Naive thymus-derived CD8-positive, alpha-beta T cell (primary cell): ENCODE measurements at places on chromosomes 2 and 18.

DNA sequence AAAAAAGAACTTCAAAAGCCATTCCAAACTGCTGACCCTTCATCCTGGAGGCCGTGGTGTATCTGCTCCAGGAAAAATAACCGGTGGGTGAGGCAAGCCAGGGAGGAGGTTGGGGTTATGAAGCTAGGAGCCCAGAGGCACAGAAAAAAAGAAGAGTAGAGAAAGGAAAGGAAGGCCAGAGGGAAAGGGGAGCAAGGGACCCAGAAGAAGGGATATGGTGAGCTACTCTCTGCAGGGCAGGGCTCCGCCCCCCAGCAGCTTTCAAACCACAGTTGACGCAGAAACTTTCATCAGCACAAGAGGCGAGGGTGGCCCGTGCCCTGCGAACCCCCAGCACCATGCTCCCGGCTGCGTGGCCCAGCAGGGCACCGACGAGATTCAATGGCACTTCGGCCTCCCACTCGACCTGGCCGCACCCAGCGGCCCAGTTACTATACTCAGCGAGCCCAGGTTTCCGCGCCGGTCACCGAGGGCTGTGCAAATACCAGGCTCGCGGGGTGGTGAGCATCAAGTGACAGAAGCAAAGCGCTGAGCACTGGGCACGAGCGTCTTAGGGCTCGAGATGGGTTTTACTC is 665 bp downstream of the MCM6 start:
- H3K4me3 ChIP-seq, result peak overlapping the region; percentile 94
- peaks cover 42% of the 10 kb centered on the region for H3K4me1 ChIP-seq
- H3K36me3 ChIP-seq, result peaks cover 34% of the 10 kb centered on the region
- H3K27me3 ChIP-seq, result peaks cover 1% of the 10 kb centered on the region
- DNase-seq, result peak; percentile 81

GRCh38 chr2:217279140-217279539 is 419.3 kb upstream of the TNP1 start:
- no peak overlapping the region for H3K4me3 ChIP-seq
- H3K27me3 ChIP-seq, result no peaks in the 10 kb centered on the region
- no peak for DNase-seq
- H3K36me3 ChIP-seq, result no peaks in the 10 kb centered on the region
- H3K4me1 ChIP-seq, result no peaks in the 10 kb centered on the region

DNA sequence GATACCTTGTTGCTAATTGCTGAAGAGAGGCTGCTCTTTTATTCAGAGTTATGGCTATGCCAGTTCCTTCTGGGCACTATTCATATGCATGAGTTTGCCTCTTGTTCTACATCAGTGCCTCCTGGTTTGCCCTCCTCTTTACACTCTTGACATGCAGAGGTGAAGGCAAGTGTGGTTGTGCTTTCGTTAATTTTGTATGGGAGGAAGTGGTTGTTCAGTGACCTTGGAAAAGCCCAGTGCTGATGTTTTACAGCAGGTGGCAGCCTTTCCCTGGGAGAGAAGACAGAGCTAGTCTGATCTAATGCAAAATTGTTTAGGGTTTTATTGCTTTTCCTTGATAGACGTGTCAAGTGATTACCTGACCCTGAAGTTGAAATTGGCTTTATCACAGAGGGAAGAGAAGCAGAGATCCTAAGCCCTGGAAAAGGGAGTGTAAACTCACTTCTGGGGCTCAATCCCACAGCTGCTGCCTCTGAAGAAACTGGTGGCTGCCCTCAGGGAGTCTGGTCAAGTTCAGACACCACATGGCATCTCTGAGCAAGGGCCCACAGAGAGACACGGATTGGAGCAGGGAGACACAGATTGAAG is 30.5 kb upstream of the VPS54 start:
- H3K27me3 ChIP-seq, result no peaks in the 10 kb centered on the region
- H3K36me3 ChIP-seq, result no peaks in the 10 kb centered on the region
- DNase-seq, result peak; percentile 81
- peak overlapping the region; percentile 85 for H3K27ac ChIP-seq

DNA sequence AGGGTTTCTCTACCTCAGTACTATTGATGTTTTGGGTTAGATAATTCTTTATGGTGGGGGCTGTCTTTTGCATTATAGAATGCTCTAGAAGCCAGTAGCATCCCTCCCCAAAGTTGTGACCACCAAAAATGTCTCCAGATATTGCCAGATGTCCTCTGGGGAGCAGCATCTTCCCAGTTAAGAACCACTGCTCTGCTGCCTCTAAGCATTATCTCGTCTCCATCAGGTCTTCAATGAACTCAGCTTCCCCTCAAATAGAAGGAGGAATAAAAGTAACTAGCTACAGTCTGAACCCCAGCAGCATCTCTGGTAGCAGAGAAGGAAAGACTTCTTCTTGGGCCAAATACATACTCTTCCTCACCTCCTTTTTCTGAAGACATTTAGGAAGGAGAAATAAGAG is 244.1 kb downstream of the AGPS start:
- no peaks in the 10 kb centered on the region for H3K36me3 ChIP-seq
- DNase-seq, result no peak
- no peaks in the 10 kb centered on the region for H3K4me1 ChIP-seq
- peaks cover 11% of the 10 kb centered on the region for H3K27me3 ChIP-seq

GRCh38 chr2:230680463-230681170 is 32.0 kb upstream of the CAB39 start:
- peaks cover 32% of the 10 kb centered on the region for H3K4me1 ChIP-seq
- H3K4me3 ChIP-seq, result no peak overlapping the region
- H3K36me3 ChIP-seq, result no peaks in the 10 kb centered on the region
- no peak for DNase-seq
- no peak overlapping the region for H3K27ac ChIP-seq

DNA sequence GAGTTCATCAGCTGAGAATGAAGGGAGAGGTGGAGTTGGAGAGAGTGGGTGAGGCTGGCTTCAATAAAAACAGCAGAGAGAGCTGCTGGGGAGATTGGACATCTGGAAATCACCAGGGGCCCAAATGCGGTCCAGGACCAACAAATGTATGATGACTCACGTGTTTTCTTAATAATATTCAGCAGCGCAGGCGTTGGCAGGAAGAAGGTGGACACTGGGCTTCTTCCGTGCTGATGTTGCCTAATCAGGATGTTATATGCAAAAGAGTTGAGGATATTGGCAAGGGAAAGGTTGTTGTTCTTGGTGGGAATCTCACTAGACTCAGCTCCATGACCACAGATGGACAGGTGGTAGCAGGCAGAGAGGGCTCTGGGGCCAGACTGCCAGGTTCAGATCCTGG is 12.8 kb upstream of the PLA2R1 start:
- no peaks in the 10 kb centered on the region for H3K36me3 ChIP-seq
- no peaks in the 10 kb centered on the region for H3K27me3 ChIP-seq

DNA sequence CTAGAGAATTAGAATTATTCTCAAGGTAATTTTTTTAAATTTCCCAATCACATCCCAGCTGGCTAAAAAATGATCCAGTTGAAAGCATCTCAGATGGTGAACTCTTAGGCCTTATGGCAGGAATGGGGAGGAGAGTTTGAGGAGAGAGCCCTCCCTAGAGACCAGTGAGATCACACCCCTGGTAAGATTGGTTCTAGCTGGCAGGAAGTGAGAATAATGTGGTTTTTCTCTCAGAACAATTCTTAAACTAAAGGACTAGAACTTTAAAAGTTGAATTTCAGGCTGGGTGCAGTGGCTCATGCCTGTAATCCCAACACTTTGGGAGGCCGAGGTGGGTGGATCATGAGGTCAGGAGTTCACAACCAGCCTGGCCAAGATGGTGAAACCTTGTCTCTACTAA is 120.2 kb downstream of the MYO3B start:
- no peak overlapping the region for H3K4me3 ChIP-seq
- peaks cover 7% of the 10 kb centered on the region for H3K27me3 ChIP-seq
- no peak for DNase-seq
- no peak overlapping the region for H3K27ac ChIP-seq
- H3K36me3 ChIP-seq, result no peaks in the 10 kb centered on the region

DNA sequence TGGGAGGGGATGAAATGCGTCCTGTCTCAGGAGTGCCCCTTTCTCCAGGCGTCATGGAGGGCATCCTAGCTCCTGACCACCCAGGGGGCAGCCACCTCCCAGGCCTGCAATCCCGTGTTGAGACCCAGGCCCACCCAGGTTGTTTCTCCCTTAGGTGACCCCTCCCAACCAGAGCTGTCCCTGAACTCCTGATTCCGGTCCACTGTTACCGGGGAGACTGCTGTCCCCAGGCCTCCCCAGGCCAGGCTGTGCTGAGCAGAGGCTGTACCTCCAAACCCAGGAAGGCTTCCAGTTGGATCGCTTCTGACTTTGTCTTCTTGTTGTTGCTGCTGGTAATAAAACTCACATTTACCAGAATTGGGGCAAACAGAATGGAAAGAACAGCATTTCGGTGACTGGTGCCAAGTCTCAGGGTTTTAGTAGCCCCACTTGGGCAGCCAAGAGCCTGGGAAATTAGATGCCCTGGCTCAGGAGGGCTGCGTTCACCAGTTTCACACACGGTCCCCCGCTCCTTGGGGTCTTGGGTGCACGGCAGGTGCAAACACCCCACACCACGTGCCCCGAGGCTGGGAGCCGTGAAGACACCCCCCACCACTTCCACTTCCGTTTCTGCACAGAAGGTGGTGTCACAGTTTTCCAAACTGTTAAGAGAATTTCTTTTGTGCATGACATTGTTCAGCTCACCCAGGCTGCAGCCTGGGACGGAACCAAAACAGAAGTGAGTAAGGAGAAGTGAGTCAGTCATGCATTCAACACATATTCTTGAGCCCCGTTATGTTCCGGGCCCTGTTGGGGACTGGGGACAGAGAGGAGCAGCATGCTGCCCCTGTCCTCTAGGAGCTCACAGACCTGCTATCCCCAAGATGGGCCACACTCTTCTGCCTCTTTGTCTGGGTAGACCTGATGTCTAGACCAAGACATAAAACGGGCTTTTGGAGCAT is 29.4 kb downstream of the ITM2C start:
- peak overlapping the region; percentile 20 for H3K4me3 ChIP-seq
- H3K27ac ChIP-seq, result peak overlapping the region; percentile 80
- no peak for DNase-seq

DNA sequence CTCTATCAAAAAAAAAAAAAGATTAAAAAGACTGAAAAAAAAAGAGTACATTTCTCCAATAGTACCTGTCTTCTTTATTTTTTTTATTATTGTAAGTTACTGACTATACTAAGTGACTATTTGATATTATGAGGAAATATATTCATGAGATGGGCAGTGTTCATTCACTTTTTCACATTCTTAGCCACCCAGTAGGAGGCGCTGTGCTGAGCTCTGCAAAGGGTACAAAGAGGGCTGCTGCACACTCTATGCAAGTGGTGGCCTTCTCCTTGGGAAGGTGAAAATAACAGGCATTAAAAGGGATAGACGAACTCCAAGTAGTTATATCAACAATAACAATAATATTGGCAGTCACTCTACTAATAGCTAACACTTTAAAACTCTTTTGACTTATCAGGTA is 1034.9 kb upstream of the FANCL start:
- no peaks in the 10 kb centered on the region for H3K36me3 ChIP-seq
- H3K4me3 ChIP-seq, result no peak overlapping the region
- H3K4me1 ChIP-seq, result no peaks in the 10 kb centered on the region
- H3K27ac ChIP-seq, result no peak overlapping the region
- no peak for DNase-seq

GRCh38 chr18:76396792-76397191 is 98.2 kb downstream of the ZNF516 start:
- H3K27ac ChIP-seq, result no peak overlapping the region
- peaks cover 25% of the 10 kb centered on the region for H3K4me1 ChIP-seq
- no peak for DNase-seq
- no peaks in the 10 kb centered on the region for H3K27me3 ChIP-seq
- no peak overlapping the region for H3K4me3 ChIP-seq

- no peaks in the 10 kb centered on the region for H3K27me3 ChIP-seq
- no peak overlapping the region for H3K4me3 ChIP-seq
- no peaks in the 10 kb centered on the region for H3K4me1 ChIP-seq
- no peak overlapping the region for H3K27ac ChIP-seq
- DNase-seq, result no peak
These were observed 1130.3 kb downstream of the DPP10 start for GRCh38 chr2:115572746-115573145.

- no peaks in the 10 kb centered on the region for H3K27me3 ChIP-seq
- H3K4me1 ChIP-seq, result peaks cover 8% of the 10 kb centered on the region
- H3K27ac ChIP-seq, result no peak overlapping the region
These were observed 7.3 kb upstream of the CNDP2 start for GRCh38 chr18:74488864-74489263.

DNA sequence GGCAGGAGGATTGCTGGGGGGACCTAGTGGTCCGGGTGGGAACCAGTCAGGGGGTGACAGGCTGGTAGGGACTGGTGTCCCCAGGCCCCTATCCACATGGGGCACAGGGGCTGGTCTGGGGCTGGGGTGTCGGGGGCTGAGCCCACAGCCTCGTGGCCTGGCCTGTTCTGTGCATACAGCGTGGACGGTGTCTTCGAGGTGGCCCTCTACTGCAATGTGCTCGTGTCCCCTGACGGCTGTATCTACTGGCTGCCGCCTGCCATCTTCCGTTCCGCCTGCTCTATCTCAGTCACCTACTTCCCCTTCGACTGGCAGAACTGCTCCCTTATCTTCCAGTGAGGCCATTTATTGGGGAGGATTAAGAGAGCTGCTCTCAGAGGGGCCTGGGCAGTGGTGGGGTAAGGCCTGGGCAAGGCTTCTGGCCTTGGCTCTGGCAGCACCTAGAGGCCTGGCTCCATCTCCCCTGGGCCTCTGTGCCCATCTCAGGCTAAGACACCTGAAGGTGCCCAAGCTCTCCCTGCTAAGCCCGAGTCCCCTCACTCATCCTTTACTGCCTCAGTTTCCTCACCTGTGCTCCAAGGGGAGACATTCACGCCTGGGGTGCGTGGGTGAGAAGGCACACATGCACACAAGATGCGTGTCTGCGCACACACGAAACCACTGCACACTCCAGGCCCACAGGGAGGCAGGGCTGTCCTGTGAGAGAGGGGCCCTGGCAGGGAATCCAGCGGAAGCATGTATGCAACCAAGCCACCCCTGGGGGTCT is 1.9 kb downstream of the CHRNG start:
- no peak overlapping the region for H3K4me3 ChIP-seq
- H3K36me3 ChIP-seq, result no peaks in the 10 kb centered on the region
- peaks cover 3% of the 10 kb centered on the region for H3K27me3 ChIP-seq
- peaks cover 18% of the 10 kb centered on the region for H3K4me1 ChIP-seq
- H3K27ac ChIP-seq, result no peak overlapping the region

DNA sequence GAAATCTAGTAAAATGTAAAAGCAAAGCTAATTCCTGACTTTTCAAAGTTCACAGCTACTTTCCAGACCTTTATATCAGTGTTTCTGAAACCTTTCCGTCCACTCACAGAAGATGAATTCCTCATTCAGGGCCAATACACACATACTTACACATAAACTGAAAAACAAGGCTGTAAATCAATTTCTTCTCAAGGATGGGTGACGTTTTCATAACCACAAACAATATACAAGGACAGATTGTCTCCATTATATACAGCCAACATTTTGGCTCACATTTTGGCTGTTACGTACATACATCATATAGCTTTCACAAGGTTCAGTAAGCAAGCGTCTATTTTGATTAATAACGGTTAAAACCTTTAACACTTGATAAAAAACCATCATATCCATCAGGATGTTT is 1.4 kb downstream of the RPRD1A start:
- H3K36me3 ChIP-seq, result peaks cover 10% of the 10 kb centered on the region
- H3K4me1 ChIP-seq, result peaks cover 59% of the 10 kb centered on the region
- H3K27me3 ChIP-seq, result no peaks in the 10 kb centered on the region
